ENCODE measurements at places on chromosomes 3 and 15.

DNA sequence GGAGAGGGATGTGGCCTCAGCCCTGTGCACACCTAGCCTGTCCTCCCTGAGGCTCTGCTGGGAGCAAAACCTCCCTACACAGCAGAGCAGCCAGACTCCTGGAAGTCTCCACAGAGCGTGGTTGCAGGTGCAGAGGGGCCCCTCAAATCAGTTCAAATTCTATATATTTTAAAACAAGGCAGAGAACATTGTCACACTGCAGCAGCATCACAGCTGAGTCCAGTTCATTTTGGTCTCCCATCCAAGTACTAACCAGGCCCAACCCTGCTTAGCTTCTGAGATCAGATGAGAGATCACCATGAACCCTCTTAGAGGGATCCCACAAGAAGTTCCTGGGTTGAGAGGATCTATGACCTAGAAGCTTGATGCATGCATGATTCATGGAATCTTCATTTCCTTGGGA is 331.0 kb upstream of the RGMA start:
- DNase-seq = peak; percentile 13

- DNase-seq = peak; percentile 12
Measured at GRCh38 chr3:3902161-3902560, 102.9 kb downstream of the LRRN1 start.

DNA sequence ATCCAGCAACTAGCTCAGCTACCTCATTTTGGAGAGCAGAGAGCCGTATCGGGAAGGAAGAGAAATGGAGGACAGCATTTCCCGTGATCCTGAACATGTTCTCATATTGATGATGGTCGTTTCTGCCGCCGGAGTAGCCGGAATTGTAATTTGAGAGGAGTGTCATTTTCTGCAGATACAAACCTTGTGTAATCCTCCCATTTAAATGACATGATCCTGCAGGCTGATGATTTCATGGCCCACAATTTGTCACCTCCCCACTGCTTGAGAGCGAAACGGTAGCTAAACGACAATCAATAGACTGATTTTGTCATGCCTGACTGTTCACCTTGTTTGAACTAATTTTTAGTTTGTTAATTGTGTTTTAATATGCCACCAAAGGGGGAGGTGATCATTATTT is 126.5 kb upstream of the CNTN6 start:
- DNase-seq = no peak

DNA sequence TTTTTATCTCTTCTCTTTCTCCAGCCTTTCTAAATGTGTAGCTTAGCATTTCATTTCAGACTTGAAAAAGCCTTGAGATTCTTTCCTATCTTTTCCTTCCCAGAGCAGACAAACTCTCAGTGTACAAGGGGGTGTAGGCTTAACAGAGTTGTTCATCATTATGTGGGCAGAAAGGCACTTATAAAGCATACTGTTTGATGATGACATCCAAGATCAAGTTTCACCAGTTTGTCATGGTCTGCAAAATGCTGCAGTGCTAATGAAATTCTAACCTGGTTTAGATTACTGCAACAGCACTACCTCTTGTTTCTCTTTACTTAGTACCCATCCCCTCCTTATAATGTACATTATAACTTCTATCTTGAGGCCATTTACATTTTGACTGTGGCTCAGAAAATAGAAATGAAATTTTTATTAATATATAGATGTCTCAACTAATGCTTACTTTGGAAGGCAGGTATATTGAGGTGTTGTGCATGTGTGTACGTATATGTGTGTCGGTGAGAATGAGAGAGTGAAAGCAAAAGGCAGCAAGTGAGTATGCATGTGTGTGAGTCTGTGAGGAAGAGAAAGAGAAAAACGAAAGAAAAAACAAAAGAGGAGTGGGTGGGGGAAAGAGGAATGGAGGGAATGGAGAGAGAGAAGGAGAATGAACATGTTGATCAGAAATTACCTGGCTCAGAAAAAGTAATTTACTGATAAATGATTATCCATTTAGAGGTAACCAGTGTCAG is 1043.6 kb downstream of the TUSC7 start:
- DNase-seq = no peak

GRCh38 chr3:152910211-152910610 is 75.3 kb downstream of the P2RY1 start:
- DNase-seq = no peak

DNA sequence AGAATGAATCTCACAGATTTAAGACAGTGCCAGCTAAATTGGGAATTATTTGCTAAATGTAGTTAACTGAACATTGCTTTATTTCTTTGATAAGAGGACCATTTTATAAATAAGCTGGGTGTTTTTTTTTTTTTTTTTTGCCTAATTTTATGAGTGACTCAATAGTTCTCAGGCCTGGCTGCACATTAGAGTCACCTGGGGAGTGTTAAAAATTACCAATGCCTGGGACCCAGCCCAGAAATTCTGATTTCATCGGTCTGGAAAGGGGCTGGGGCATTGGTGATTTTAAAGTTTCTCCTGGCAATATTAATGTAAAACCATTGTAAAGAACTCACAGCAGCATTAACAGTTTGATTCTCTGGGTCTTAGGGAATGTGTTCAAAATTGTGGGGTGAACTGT is 51.2 kb upstream of the PHLDB2 start:
- DNase-seq = no peak

GRCh38 chr3:157051055-157051454 is 108.9 kb downstream of the CCNL1 start:
- no peak for DNase-seq

Measured in foreskin keratinocyte (primary cell).